Esophagus mucosa (tissue), 1 donor: ENCODE measurements at places on chromosomes 3 and 15. TPM values are rescaled to one million over a fixed set of nuclear protein-coding genes. Genes with fewer than 3 reads are reported as not detected.
A peak's percentile ranks its signal among the peaks of the same experiment; 100 is the strongest.

- ATAC-seq = no peak
Observed at GRCh38 chr3:117278424-117279190, 569.0 kb downstream of the TUSC7 start.

GRCh38 chr3:162213956-162214355 lies 717.3 kb downstream of the OTOL1 start:
- ATAC-seq = no peak

- ATAC-seq = no peak
Observed at GRCh38 chr15:39720621-39721611, 61.7 kb downstream of the FSIP1 start.

Gene PLA2G4E
- 18.1 TPM for total RNA-seq

DNA sequence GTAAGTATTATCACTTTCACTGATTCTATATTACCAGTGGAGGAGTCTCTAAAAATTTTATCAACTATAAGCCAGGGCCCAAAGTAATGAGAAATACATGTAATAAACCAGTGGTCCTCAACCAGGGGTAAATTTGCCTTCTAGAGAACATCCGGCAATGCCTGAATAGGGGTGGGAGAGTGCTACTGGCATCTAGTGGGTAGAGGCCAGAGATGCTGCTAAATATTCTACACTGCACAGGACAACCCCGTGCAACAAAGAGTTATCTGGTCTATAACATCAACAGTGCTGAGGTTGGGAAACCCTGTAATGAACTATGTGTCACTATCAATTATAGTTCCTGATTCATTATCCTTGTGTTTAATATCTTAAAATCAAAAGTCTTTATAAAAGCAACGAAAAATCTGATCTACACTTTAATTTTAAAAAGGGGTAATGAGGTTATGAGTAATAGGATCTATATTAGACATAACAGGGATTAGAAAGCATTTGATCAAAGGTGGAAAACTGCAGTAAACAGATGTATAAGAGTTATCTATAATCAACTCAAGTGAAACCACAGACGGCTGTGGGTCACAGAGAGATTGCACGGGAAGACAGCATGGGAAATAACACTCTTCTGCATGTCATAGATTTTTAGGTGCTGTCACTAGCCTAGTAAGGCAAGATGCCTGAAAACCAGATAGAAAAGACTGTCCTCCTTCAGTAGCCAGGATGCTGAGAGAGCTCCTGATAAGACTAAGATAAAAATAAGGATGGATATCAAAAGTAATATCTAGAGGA lies 2.0 kb downstream of the LYSMD2 start:
- no peak for ATAC-seq

Gene AZI2
- 46.4 TPM for total RNA-seq

Gene FETUB
- not detected for total RNA-seq

Gene AADACL2
- not detected for total RNA-seq

DNA sequence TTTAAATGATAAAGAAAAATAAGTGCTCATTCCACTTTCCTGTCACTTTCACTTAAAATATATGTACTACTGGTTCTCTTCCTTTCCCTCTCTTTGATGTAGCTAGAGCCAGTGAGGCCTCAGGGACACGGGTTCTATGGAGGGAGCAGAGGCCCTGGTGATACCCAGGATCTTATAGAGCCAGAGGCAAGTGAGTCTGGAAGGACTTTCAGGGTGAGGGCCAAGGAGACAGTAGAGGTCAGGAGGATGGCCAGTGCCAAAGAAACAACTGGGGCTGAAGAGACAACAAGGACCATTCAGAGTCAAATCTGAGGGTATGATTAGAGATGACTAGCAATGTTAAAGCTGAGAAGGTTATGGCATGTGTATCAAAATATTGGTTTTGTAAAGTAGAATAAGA lies 124.1 kb upstream of the GOLGA6L6 start:
- no peak for ATAC-seq

Gene FOXB1
- not detected for total RNA-seq

- ATAC-seq = peak; percentile 38
Observed at GRCh38 chr3:71441217-71441924, 142.2 kb downstream of the FOXP1 start.

DNA sequence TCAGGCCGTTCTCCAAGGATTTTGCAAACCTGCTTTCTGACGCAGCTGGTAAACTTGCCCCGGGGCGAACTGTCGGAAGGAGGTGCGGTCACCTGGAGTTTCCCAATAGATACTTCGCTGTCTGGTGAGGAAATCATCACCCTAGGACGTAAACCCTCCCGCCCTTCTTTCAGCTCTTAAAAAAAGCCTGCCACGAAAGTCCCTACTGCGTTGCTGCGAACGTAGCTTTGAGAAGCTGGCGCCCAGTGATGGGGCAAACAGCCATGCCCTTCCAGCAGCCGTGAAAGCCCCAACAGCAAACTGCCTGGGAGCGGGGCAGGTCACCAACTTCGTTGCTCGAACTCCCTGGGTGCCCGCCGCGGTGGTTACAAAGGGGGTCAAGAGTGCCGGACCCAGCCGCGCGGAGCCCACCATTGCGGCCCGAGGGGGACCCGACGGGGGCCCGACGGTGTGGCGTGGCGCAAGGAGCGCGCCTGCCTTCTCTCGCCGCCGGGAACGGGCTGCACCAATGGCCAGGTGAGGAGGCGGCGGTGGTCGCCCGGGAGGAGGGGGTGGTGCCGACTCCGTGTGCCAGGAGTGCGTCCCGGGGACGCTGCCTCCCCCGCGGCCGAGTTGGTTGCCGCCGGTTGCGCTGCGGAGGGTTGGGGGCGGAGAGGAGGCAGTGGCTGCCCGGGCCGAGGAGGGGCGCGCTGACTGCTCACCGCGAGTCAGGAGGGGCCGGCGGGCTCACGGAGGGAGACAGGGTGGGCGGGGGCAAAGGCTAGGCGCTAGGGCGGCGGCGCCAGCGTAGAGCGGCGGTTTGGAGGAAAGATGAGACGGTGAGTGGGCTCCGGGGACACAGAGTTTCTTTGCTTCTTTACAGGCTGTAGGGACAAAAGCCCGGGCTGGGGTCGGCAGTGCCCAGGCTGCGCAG lies at the start of gene PHLDB2:
Gene PHLDB2 (plus strand): TSS at position 205 of the 913 bp plus-strand sequence. CDS start 24,813 bp downstream, outside the sequence.
- ATAC-seq = peak; percentile 78
